NCI-H1436 (cell line): ENCODE measurements at places on chromosomes 4 and X.

DNA sequence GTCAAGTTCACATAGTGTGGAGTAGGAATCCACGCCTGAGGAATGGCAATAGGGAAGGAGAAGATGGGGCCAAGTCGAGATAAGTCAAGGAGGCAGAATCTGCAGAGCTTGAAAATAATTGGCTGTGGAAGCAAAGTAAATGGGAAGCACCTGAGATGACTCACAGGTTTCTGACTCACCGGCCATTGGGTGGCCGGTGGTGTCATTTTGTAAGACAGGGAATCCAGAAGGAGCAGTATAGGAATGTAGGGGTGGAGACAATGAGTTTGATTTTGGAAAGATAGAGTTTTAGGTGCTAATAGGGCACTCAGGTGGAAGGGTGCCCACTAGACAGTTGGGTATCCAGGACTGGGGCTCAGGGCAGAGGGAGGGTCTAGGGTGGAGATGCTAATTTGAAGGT is 201.0 kb upstream of the MAMLD1 start:
- no peak for DNase-seq

DNA sequence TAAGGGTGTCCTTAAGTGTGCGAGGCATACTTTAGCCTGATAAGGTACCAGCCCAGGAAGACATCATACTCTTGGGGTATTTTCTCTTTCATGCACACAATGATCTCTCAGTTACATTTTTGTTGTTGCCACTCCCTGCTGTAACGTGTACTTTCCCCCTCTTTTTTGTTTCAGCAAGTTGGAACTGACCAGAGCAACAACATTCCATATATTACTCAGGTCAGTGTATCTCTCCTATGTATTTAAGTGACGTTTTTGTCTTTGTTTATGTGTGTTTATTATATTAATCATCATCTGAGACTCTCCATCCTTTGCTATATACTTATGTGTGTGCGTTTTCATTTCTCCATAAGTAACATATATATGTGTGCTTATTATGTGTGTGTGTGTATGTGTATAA is 71.3 kb upstream of the VBP1 start:
- no peak for DNase-seq

GRCh38 chr4:146490106-146490505 is 31.6 kb downstream of the SLC10A7 start:
- no peak for DNase-seq

DNA sequence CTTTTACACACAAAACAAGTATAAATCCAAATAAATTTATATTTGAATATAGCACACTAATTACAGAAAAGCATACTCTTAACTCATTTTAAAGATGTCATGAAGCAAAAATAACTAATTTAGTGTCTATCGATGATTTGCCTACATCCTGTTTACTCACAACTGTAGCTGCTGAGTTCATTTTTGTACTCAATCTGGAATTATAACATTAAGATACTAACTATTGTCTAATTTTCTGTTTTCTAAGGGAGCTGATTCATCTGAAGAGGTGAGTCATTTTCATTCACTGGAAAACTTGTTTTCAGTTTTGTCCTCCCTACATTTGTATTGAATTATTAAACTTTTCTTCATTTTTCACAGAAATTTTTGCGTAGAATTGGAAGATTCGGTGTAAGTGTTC is 3.7 kb downstream of the STATH start:
- DNase-seq = no peak

DNA sequence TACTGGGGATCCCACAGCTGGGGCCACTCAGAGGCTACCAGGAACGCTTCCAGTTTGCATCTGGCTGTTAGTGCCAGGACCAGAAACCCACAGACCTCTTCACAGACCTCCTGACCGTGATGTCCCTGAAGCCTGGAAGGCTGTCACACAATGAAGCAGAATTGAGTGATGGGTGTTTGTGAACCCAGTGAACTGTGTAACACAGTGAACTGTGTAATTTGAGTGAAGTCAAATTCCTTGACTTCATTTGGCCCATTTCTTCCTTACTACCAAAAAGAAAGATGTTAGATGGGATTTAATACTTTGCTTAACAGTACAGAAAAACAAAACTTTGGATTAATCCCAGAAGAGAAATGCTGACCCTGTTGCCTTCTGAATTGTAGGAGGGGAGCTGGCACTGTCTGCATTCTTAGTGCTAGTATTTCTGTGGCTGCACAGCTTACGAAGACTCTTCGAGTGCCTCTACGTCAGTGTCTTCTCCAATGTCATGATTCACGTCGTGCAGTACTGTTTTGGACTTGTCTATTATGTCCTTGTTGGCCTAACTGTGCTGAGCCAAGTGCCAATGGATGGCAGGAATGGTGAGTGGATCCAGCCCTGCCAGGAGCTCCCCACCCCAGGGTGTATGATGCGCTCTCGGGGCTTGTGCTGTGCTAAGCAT is 17.8 kb downstream of the SRD5A3 start:
- DNase-seq = no peak

- DNase-seq = no peak
Measured at GRCh38 chr4:99828477-99828876, 11.8 kb downstream of the DAPP1 start.

GRCh38 chr4:141009931-141010330 is 123.3 kb downstream of the RNF150 start:
- no peak for DNase-seq

- DNase-seq = no peak
Measured at GRCh38 chr4:145528601-145529000, 46.9 kb downstream of the SMAD1 start.

GRCh38 chrX:119374736-119375135 is 24.4 kb upstream of the SLC25A43 start:
- no peak for DNase-seq

DNA sequence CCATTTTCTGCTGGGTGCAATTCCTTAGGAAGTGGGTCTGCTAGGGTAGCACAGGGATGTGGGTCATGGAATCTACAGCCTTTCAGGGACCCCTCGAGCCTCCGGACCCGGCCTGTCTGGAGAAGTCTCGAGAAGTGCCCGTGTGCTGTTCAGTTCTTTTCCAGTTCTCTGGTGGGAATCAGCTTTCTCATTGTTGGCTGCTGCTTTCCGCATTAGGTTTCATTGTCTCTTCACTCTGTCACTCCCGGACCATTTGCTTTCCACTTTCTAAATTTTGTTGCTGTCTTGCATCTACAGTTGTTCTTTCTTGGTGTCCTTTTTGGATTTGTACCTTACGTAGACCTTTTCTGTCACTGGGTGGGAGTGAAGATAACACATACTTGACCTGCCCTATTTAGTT is 6.1 kb downstream of the RAB9A start:
- DNase-seq = no peak

DNA sequence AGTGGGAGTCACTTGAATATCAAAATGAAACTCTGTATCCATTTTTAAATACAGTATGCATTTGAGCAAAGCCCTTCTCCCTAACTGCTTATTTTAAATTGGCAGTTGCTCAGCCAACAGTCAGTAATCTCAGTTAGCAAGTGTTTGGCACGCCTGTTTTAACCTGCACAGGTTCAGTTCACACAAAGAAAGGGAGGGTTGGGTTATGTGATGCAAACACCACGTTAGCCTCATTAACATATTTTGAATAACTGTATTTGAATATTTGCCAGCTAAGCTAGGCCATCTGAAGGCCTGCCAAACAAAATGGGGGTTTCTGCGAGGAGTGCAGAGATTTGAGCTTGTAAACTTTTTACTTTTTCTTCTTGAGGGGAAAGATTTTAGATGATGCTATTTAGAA is 19.8 kb downstream of the GAB1 start:
- no peak for DNase-seq

GRCh38 chrX:77638397-77638796 is 147.6 kb downstream of the ATRX start:
- no peak for DNase-seq

DNA sequence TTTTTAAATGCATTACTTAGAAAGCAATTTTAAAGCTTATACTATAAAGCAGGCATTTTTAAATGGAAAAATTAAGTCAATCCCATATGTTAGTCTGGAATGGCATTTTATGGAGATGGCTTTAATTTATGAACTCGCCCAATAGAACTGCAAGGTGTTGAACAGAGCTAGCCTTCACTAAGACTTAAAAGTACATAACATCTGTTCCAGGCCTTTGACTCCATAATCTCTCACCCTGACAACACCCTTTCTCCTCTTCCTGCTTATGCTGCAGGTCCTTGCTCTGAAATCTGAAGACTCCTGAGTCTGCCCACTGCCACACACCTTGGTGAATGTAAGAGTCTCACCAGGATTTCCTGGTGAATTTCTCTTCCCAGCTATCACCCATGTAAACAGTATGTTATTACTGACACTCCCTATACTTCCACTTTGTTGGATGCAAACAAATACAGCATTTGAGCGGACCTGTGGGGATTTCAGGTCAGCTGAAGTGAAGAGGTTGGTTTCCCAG is 17.7 kb upstream of the SLC39A8 start:
- DNase-seq = no peak

DNA sequence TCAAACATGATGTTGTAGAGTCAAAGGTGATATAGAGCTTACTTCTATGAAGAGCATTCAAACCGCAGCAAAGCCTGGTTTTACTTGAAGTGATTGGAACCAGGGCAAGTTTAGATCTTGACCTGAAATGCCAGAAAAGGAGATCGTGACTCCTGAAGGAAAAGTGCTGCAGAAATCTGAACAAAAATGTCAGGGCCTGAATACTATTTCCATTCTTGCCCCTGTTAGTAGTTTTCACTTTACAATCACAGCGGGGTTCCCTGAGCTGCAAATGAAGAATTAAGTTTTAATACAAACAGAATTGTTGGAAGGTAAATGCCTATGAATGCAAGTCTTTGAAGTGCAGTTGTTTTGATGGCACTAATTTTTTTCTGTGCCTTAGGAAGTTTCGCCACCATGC is 4.1 kb downstream of the SLIT2 start:
- DNase-seq = no peak

- DNase-seq = peak; percentile 23
Measured at GRCh38 chr4:577499-578450, 1.7 kb upstream of the TMEM271 start.

DNA sequence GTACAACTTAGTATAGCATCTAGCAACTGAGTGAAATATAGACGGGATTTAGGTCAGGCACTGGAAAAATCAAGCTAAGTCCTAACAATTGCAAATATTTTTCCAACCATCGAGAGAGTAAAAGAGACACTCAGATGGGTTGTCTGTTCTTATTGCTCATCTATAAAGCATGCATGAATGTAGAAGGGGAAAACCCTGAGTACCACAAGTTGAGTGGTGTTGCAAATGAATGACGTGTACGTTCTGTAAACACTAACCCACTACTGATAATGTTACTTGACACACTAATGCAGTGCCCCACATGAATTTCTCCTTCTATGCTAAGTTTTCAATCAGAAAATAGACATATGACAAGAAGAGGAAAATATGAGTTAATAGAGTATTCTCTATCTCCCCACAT is 211.2 kb downstream of the COX18 start:
- DNase-seq = no peak

GRCh38 chr4:127071443-127071842 is 561.3 kb upstream of the INTU start:
- no peak for DNase-seq

DNA sequence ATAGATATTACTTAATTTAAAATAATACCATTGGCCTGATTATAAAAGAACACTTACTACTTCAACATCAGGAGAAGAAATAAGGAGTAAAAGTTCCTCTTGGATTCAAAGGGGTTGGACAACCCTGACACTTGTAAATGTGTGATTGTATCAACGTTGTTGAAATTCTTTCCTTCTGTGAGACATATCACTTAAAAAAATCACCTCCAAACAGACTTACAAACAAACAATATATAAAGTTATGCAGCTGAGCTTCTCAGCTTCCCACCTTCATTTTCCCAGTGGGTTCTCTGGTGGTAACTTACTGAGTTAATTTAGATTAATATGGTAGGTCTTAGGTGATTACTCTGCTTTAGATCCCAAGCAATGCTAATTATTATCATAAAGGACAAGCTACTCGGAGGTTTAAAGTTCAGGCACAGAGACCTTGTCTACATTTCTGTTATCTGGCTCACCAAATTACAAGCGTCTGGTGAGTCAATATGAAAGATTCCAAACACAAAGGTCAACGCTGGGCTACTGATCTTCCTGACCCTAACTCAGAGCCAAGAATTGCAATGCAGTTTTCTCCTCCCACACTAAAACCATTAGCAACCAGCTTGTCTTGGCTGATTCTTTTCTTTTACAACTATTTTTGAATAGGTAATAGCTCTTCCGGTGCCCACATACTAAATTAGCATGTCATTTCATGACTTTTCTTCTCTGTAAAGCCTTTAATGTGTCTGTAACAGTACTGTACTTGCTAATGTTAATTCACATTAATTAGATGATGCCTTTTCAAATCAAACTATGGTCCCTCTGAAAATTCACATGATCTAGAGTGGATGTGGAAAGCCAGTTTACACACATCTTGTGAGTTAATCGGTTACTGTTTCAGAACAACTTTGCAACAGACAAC is 157.6 kb downstream of the RASL11B start:
- no peak for DNase-seq

- no peak for DNase-seq
Measured at GRCh38 chr4:100076753-100077152, 113.5 kb downstream of the DDIT4L start.

GRCh38 chrX:16643176-16643575 is 6.8 kb upstream of the S100G start:
- DNase-seq = no peak

- DNase-seq = no peak
Measured at GRCh38 chr4:16722416-16722815, 176.0 kb downstream of the LDB2 start.

DNA sequence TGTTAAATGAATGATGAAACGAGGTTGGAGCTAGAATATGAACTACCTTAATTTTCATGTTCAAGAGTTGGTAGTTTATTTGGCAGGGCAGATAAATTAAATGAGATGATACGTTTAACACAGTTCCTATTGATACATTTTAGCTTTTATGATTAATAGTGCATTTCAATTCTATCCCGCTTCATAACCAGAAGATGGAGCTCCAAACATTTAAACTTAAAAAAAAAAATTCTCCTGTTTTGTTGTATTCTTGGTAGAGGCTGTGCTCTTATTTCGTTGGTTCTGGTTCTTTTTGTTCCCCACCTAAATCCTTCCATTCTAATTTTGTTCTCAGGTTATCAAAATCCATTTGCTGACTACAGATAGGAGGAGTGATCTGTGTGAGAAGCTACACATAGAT is 71.8 kb upstream of the PTPN13 start:
- DNase-seq = no peak

DNA sequence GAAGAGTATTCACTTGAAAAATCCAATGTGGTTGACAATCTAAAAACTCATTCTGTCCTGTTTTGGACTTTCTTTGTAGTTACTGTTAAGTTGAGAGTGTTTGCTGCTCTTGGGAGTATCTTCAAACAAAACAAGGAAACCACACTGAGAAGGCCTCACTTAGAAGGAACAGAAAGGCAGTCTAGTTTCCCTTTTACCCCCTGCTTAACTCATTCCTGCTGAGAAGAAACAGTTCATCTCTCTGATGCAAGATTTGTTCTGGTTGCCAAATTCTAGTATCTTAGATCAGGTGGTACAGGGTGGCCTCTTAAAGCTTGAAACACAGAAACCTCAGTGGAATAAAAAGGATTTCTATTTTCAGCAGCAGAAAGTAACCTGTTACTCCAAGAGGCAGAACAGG is 41.4 kb downstream of the GUCY2F start:
- DNase-seq = no peak
